ENCODE measurements at places on chromosomes 12 and 14.

DNA sequence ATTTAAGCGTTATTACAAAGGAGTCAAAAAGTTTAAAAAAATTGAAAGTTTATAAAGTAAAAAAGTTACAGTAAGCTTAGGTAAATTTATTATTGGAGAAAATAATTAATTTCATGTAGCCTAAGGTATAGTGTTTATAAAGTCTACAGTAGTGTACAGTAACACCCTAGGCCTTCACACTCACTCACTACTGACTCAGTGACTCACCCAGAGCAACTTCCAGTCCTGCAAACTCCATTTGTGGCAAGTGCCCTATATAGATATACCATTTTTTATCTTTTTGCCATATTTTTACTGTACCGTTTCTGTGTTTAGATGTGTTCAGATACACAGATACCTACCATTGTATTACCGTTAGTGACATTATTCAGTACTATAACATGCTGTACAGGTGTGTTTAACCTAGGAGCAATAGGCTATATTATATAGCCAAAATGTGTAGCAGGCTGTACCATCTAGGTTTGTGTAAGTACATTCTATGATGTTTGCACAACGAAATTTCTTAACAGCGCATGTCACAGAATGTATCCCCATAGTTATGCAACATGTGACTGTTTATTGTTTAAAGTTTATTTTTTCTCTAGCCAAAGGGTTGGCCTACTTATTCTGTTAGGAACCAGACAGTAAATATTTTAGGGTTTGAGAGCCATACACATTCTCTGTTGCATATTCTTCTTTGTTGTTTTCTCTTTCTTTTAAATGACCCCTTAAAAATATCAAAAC is 155.5 kb downstream of the PCNX1 start:
- DNase-seq: no peak

DNA sequence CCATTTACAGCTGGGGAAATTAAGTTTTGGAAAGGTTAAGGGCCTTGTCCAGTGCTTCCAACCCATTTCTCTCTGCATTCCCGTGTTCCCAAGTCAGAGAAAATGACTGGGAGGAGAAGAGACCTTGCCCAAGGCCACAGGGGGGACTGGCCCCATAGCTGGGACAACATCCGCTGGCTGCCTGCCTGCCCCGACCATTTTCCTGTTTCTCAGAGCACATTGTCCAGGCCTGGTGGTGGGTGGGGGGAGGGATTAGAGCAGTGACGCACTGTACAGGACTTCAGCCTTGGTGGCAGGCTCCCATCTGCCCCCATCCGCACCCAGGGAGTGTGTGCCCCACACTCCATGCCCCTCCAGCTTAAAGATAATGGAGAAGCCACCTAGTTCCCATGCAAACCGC is 27.7 kb downstream of the DIO3 start:
- DNase-seq: no peak

DNA sequence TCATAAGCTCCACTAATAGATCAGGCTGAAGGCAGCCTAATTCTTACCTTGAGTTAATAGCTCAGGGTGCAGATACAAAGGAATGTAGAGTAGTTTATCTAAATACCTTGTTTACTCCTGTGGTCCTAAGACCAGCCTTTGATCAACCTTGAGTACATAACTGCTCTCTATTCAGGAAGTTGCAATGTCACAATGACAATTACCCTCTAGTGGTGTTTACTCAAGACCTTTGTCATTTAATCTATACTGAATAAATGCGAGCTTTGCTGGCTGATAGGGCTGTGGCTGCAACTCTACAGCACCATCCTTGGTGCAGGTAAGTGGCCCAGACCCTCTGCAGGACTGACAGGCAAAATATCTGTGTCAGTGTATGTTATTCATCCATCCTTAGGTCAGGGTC is 282.7 kb downstream of the ATXN7L3B start:
- no peak for DNase-seq

DNA sequence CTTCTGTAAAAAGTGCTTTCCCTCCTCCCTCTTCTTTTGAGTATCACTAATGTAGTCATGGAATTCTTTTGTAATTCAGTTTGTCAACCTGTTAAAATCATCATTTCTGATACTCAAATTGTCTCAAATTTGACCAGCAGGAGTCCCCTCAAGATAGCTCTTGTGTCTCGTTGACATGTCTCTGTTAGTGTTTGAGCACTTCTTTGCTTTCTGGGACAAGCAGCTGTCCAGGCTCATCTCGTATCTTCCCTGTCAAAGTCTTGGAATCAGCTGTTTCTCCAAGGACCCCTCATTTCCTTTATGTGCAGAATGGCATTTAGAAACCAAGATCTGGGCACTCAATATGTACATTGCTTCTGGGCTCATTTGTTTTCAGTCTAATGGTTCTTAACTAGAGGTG is 10.7 kb downstream of the CIPC start:
- DNase-seq: no peak

- DNase-seq: no peak
Observed at GRCh38 chr14:93527203-93527607, 96.5 kb downstream of the UNC79 start.

GRCh38 chr12:12024911-12025682 is 45.6 kb upstream of the BCL2L14 start:
- DNase-seq: no peak

DNA sequence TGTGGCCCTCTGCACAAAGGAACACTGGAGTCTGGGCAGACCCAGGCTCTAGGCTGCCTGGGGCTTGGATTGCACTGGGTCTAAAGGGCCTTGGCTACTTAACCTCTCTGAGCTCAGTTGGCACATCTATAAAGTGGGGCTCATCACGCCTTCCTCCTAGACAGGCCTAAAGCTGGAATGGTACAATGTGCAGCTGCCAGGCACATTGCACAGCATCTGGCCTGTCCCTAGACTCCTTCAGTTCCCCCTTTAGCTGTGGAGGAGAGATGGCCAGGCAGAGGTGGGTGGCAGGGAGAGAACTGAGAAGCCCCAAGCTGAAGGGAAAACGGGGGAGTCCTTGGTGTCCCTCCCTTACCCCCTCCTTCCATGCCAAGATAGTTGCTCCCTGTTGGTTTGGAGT is 10.8 kb downstream of the IRF2BPL start:
- DNase-seq: no peak

- no peak for DNase-seq
Observed at GRCh38 chr12:94832780-94833681, 170.5 kb downstream of the NDUFA12 start.

- no peak for DNase-seq
Observed at GRCh38 chr12:101968770-101969169, 91.4 kb downstream of the DRAM1 start.

GRCh38 chr12:22656376-22656775 is 31.4 kb downstream of the ETNK1 start:
- no peak for DNase-seq

GRCh38 chr12:46387670-46388069 is 15.1 kb upstream of the SLC38A2 start:
- DNase-seq: peak; percentile 18

DNA sequence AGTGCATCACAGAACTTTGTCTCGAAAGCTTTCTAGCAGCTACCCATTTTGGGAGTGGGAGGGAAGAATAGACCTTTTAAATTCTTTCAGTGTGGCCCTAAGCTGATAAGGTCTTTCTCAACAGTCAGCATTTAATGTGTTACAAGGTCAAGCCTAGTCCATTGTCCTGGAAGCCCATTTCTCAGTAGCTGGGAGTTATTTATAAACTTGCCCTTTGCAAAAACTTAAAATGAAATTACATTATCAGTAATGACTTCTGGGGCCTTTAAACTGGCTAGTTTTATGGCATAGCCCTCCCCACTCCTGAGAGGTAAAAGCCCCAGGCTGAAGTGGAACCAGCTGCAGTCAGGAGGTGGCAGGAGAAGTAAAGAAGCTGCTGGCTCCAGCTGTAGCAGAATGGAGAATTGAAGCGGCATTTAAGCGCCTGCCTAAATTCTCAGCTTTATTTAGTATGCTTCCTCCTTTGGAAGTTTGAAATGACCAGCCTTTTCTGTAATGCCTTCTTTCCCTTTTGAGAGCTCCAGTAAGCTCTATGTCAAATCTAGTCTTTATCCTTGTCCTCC is 12.4 kb downstream of the COPZ1 start:
- no peak for DNase-seq

- DNase-seq: peak; percentile 83
Observed at GRCh38 chr12:49264873-49265792, at the start of gene TUBA1C. Gene TUBA1C, plus strand, starts transcription at chr12:49265082. Its CDS starts 100 bp downstream, at chr12:49265182.

- DNase-seq: no peak
Observed at GRCh38 chr12:23185346-23185745, 560.4 kb downstream of the ETNK1 start.

- no peak for DNase-seq
Observed at GRCh38 chr14:77052281-77053044, 24.0 kb upstream of the IRF2BPL start.

DNA sequence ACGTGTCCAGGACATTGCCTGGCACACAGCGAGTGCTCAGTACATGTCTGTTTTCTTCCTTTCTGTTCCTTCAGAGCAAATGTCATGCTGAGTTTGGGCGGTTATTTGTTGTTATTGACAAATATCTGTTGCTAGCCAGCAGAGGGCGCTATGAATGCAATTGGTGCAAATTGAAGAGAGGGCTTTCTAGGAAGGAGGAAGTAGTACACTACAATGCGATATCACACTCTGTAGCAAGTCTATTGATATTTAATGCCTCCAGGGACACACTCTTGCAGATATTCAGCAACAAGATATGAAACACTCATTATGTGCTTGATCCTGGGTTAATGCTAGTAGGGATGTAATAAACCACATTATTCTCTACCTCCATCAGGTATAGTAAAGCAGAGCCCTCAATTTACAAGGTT is 267.3 kb upstream of the SRRM4 start:
- DNase-seq: no peak

DNA sequence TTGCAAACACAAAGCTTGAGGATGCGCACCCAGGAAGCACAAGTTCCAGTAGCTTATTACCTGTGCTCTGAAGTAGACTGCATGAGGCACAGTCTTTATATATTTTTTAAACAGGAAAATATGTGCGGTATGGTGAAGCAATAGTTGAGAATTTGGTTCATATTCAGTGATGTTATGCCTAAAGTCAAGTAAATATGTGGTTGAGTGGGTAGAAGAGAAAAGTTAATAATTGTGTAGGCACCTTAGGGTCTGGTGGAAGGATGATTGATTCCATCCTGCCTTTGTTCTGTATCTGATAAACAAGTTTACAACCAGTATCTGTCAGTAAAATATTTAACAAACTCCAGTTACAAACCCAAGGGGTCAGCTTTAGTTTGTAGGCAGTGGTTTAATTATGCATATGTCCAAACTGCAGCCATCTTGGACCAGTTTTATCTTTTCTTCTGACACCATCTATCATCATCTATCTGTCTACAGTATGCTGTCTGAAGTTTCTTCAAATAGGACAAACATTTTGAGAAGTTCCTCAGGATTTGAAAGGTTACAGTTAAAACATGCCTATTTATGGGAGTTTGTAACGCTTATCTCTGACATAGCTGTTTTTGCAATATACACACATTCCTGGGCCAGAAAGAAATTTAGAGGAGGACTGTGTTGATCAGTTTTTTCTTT is 10.8 kb downstream of the SINHCAF start:
- no peak for DNase-seq

GRCh38 chr12:14694970-14695369 is 1.4 kb downstream of the GUCY2C start:
- DNase-seq: no peak

- DNase-seq: no peak
Observed at GRCh38 chr12:12398026-12398859, 41.4 kb downstream of the BORCS5 start.

DNA sequence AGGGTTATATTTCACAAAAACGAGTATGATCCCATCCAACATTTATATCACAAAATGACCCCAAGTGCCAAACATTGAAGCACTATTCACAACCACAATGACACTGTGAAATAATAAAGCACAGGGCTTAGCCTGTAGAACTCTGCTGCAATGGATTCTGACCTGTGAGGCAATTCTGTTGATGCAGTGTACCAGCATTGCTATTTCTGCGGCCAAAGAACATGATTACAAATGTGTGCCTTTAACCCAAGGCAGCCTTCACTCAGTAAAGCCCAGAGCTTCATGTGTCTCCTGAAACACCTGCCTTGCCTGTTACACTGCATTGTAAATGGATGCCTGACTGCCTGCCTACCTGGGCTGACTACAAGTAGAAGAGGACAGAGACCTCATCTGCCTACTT is 158.0 kb downstream of the PPM1H start:
- no peak for DNase-seq

- no peak for DNase-seq
Observed at GRCh38 chr12:104886418-104887401, 71.4 kb downstream of the SLC41A2 start.

GRCh38 chr12:11658791-11659190 is 9.3 kb downstream of the ETV6 start:
- DNase-seq: no peak

DNA sequence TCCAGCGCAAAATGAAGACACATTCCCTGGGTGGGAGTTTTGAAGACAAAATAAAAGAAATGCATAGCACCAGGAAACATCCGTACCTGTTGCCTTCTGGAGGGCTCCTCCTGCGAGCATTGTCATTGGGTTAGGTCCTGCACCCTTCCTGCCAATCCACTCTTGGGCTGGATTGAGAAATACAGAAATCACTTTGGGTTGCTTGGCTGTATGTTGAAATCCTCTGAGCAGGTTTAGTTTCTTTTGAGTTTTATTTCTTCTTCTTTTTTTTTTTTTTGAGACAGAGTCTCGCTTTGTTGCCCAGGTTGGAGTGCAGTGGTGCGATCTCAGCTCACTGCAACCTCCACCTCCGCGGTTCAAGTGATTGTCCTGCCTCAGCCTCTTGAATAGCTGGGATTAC is 67.6 kb downstream of the ARF6 start:
- no peak for DNase-seq

All from naive thymus-derived CD8-positive, alpha-beta T cell (primary cell).